ENCODE measurements at places on chromosomes 12 and 14. TPM values are rescaled to one million over a fixed set of nuclear protein-coding genes. Genes with fewer than 3 reads are reported as not detected.
A peak's percentile ranks its signal among the peaks of the same experiment; 100 is the strongest.

DNA sequence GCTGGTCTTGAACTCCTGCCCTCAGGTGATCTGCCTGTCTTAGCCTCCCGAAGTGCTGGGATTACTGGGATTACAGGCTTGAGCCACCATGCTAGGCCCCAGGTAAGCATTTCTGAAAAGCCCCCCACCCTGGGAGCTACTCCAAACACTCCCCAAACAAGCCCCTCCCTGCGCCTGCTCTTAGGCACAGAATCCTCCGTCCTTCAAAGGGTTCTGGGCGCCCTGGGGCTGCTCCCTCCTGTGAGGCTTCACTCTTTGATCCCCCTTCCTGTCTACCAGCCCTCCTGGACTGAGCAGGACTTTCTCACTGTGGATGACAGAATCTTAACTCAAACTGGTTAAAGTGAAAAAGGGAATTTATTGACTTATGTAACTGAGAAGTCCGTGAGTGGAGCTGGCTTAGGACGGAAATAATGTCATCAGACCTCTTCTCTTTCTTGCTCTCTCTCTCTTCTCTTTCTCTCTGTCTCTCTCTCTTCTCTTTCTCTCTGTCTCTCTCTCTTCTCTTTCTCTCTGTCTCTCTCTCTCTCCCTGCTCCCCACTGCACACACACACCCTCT, 66.9 kb upstream of the CLMN start:
- no peaks in the 10 kb centered on the region for H3K27me3 ChIP-seq
- peaks cover 3% of the 10 kb centered on the region for H3K4me1 ChIP-seq
- no peak overlapping the region for H3K27ac ChIP-seq
- no peak overlapping the region for H3K4me3 ChIP-seq
- H3K36me3 ChIP-seq = no peaks in the 10 kb centered on the region
- DNase-seq = peak; percentile 53

GRCh38 chr14:99670361-99671234, 13.5 kb upstream of the CYP46A1 start:
- H3K4me3 ChIP-seq = no peak overlapping the region
- no peak overlapping the region for H3K27ac ChIP-seq
- H3K36me3 ChIP-seq = peaks cover 3% of the 10 kb centered on the region
- DNase-seq = no peak

DNA sequence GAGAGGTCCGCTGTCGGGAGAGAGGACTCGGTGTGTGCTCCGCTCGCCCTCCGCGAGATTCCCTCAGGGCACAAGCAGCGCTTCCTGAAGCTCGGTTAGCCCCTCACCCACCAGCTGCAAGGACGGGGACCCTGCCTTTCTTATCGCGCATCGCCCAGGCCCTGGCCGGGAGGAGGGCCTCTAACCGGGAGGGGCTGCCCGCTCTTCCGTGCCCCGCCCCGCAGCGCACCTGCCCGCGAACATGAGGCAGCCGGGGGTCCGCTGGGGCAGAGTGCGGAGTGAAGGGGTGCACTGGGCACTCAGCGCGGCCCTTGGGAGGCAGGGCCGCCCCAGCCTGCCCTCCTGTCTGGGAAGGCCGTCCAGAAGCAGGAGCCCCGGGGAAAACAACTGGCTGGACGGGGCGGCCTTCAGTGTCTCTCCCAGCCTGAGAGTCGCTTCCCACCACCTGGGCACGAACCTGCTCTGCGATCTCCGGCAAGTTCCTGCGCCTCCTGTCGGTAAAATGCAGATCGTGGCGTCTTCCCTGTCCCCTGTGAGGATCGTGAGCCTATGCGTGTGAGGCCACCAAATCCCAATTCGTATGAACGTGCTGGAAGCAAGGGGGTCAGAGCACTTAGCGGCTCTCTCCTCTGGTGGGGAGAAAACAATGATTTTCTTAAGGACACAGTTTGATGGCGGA, 28.0 kb upstream of the ADIPOR2 start:
- no peak for DNase-seq
- no peaks in the 10 kb centered on the region for H3K27me3 ChIP-seq
- H3K4me3 ChIP-seq = peak overlapping the region; percentile 19
- H3K36me3 ChIP-seq = no peaks in the 10 kb centered on the region
- peak overlapping the region; percentile 72 for H3K27ac ChIP-seq

DNA sequence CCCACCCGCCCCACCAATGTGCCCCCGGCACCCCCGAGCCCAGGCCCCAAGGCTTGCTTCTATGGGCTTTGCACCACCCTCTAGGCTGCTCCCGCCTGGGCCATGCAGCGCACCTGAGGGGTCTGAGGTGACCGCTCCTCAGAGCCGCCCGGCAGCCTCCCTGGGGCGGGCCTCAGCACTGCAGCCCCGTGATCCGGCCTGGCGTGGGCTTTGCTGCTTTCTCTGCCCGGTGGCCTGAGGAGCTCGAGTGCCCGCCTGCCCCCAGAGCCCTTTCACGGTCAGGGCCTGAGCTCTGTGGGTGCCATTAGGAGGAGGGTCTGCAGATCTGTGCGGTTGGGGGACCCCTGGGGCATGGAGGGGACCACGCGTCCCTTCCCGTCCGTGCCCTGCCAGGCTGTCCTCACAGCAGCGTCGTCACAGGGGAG, 6.2 kb downstream of the MTA1 start:
- H3K27ac ChIP-seq = no peak overlapping the region
- peaks cover 15% of the 10 kb centered on the region for H3K36me3 ChIP-seq
- no peaks in the 10 kb centered on the region for H3K27me3 ChIP-seq
- DNase-seq = no peak
- H3K4me3 ChIP-seq = no peak overlapping the region

The FSCB gene
- total RNA-seq = not detected

GRCh38 chr12:111034083-111034885, 113.9 kb upstream of the MYL2 start:
- no peaks in the 10 kb centered on the region for H3K36me3 ChIP-seq
- no peak within 1 kb of the TSS for H3K27ac ChIP-seq
- peaks cover 97% of the 10 kb centered on the region for H3K27me3 ChIP-seq

The ATXN3 gene
- total RNA-seq = 76.9 TPM

DNA sequence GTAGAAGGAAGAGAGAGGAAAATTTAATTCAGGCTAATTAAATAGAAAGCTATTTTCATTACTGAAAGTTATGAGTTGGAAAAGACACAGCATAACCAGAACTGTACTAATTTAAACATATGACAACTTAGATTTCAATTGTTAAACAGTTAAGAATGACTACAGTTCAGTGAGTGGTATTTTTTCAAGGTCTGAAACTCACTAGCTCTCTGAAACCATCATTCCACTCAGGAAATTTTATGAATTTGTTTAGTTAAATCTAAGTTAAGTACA, 62.4 kb downstream of the EPS8 start:
- no peak overlapping the region for H3K4me3 ChIP-seq
- no peaks in the 10 kb centered on the region for H3K36me3 ChIP-seq
- no peak overlapping the region for H3K27ac ChIP-seq

- peaks cover 26% of the 10 kb centered on the region for H3K36me3 ChIP-seq
- no peak overlapping the region for H3K4me3 ChIP-seq
- no peaks in the 10 kb centered on the region for H3K4me1 ChIP-seq
- H3K27ac ChIP-seq = no peak overlapping the region
Measured at GRCh38 chr12:57389033-57389432, 41.8 kb downstream of the R3HDM2 start.

DNA sequence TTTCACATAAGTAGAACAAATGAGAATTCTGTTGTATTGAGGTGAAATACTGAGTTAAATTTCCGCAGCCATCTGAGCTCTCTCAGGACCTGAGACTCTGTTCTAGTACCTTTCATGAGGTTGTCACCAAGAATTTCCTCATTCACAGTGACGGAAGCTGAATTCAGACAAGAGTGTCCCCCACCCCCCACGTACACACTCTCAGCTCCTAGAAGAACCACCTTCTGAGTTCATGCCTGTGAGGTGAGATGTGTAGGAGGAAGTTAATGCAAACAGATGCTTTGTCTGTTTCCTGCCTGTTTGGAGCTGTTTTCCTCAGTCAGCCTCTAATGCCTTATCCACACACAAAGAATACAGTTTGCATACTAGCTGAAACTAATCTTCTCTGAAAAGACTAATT, 18.2 kb downstream of the BICDL1 start:
- no peak overlapping the region for H3K4me3 ChIP-seq
- no peaks in the 10 kb centered on the region for H3K27me3 ChIP-seq
- DNase-seq = no peak
- no peak overlapping the region for H3K27ac ChIP-seq

The EXOC3L4 gene
- not detected for total RNA-seq

The CTSG gene
- total RNA-seq = not detected

GRCh38 chr12:119869720-119870119, 7.4 kb downstream of the CIT start:
- peaks cover 9% of the 10 kb centered on the region for H3K4me1 ChIP-seq
- no peak overlapping the region for H3K4me3 ChIP-seq
- no peaks in the 10 kb centered on the region for H3K36me3 ChIP-seq
- H3K27ac ChIP-seq = peak overlapping the region; percentile 68
- H3K27me3 ChIP-seq = no peaks in the 10 kb centered on the region

The PTPN6 gene
- 36.8 TPM for total RNA-seq

- no peak overlapping the region for H3K27ac ChIP-seq
- H3K27me3 ChIP-seq = no peaks in the 10 kb centered on the region
- H3K4me3 ChIP-seq = no peak overlapping the region
- no peak for DNase-seq
Measured at GRCh38 chr14:53929871-53930715, 26.5 kb downstream of the BMP4 start.

The CD163L1 gene
- 2.4 TPM for total RNA-seq

The GZMH gene
- total RNA-seq = not detected

DNA sequence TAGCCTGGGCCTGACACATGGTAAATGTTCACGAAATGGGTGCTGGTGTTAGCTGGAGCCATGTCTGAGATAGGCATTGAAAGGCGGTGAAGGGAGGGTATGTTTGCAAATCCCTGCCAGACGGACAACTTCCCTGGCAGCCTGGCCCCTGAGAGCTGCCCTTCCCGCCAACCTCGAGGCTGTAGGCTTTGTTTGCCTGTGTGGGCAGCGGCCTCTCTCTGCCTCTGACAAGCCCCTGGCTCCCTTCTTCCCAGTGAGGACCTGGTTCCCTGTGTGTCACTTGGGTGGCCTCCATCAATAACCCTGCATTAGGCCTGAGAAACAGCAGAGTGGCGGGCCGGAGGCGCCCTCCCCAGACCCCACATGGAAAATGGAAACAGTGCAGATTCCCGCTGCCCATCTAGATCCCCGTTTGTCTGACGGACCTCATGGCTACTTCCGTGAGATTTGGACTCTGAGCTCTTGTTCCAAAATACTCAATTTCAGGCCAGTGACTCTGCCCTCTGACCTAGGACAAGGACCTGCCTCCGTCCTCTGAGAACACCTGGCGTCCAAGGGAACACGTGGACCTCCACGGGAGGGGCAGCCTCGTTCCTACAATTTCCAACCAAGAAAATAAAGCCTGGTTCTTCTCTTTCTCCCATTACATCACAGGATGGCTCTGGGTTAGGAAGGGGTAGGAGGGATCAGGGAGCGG, 325.5 kb downstream of the DPF3 start:
- H3K4me3 ChIP-seq = no peak overlapping the region
- H3K27me3 ChIP-seq = peaks cover 4% of the 10 kb centered on the region
- no peak for DNase-seq

DNA sequence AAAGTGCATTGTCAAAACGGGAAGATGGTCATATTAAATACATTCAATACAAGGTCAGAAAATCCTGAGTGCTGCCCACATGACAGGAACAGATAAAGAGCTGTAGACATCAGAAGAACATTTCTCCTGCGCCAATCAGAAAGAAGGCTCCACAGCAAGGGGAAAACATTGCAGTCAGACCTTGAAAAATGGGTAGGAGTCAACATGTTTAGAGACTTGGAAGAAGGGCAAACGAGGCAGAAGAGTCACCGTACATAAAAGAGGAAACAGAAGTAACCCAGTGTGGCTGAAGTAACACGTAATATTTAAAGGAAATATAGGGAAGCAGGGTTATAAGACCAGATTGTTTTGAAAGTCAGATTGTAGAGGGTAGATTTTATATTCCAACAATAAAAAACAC, 11.9 kb downstream of the SPPL3 start:
- no peak overlapping the region for H3K4me3 ChIP-seq
- no peaks in the 10 kb centered on the region for H3K27me3 ChIP-seq
- H3K27ac ChIP-seq = no peak overlapping the region
- peaks cover 4% of the 10 kb centered on the region for H3K36me3 ChIP-seq

DNA sequence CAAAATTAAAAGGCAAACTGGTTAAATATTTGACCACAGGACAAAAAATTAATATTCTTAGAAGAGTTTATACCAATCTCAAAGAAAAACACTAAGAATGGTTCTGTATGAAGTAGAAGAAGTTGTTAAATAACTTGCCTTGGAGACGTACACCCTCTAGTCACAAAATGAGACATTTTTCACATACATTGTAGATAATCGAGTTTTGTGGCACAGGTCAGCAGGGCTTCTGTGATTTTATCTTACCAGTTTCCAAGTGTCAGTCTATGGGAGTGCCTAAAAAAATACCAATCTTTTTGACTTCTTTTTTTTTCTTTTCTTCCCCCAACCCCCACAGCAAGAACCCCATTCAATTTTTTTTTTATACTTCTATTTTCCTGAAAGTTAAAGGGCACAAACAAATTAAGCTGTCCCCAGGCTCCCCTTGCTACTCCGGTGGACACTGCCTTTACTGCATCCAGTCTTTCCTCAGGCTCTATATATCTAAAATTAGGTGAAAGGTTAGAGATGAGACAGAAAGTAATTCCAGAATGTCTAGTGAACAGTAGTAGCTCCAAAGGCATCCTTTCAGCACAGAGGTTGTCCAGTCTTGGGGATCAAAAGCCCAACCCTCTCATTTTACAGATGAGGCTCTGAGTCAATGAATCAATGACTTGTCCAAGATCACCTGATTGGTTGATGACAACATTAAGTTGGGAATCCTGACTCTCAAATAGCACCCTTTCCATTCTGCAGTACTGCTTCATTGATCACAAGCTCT, 6.2 kb downstream of the LIMA1 start:
- DNase-seq = no peak
- peaks cover 42% of the 10 kb centered on the region for H3K4me1 ChIP-seq
- H3K27ac ChIP-seq = no peak overlapping the region
- H3K4me3 ChIP-seq = no peak overlapping the region

The OAS2 gene
- 4.2 TPM for total RNA-seq

The LMNTD1 gene
- total RNA-seq = 2.7 TPM

- DNase-seq = no peak
- no peaks in the 10 kb centered on the region for H3K27me3 ChIP-seq
- H3K4me3 ChIP-seq = peak overlapping the region; percentile 74
- H3K27ac ChIP-seq = no peak overlapping the region
Measured at GRCh38 chr12:110047297-110047940, 903 bp downstream of the C12orf76 start.

The AQP6 gene
- total RNA-seq = not detected

DNA sequence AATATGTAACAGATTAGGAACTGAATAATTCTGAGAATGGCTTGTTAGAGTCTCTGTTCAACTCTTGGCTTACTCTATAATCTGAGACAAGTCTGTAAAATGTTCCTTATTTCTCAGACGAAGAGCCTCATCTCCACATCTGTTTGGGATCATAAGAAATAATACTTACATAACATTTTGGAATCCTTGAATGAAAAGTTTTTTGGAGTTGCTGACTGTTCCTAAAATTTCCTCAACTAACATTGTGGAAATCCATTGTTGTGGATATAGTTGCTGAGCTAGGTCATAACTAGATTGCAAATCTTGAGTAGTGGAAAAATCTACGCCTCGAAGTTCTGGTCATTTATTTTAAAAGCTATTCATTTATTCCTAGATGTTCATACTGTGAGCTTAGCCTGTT, 402.9 kb downstream of the ZFP36L1 start:
- no peak for DNase-seq
- H3K4me3 ChIP-seq = no peak overlapping the region
- H3K27me3 ChIP-seq = no peaks in the 10 kb centered on the region
- peaks cover 55% of the 10 kb centered on the region for H3K4me1 ChIP-seq

- H3K4me1 ChIP-seq = no peaks in the 10 kb centered on the region
- no peak for DNase-seq
- H3K36me3 ChIP-seq = no peaks in the 10 kb centered on the region
- no peaks in the 10 kb centered on the region for H3K27me3 ChIP-seq
- no peak overlapping the region for H3K4me3 ChIP-seq
Measured at GRCh38 chr12:43357141-43357540, 194.9 kb downstream of the ADAMTS20 start.

The LALBA gene
- not detected for total RNA-seq

All from suprapubic skin (tissue), 4 donors.